ENCODE measurements at places on chromosomes 11 and 22. TPM values are rescaled to one million over a fixed set of nuclear protein-coding genes. Genes with fewer than 3 reads are reported as not detected.

The TRIM49 gene
- total RNA-seq: 0.09 TPM

The GGT1 gene
- total RNA-seq: 16.0 TPM

The PRSS23 gene
- 8.9 TPM for total RNA-seq

The ARFGAP2 gene
- 64.8 TPM for total RNA-seq

The AAMDC gene
- 22.2 TPM for total RNA-seq

The KDELR3 gene
- 2.3 TPM for total RNA-seq

The PDGFD gene
- total RNA-seq: 1.3 TPM

The CCDC81 gene
- total RNA-seq: 0.52 TPM

The PHF21B gene
- total RNA-seq: 0.52 TPM

DNA sequence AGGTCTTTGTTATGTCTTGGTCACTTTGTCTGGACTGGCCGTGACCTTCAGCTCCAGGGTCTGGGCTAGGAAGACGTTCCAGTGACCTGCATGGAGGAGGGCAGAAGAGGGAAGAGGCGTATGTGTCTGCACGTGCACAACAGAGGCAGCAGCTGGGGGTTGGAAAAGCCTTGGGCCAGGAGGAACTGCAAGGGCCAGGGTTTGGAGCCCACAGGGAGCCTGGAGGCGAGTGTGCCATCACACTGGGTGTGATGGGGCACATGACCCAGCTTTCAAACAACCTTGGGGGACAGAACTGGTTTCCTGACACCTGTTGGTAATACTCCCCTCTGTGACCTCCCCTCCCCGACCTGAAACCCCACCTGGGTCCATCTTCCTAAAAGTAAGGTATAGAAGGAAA, 34.7 kb downstream of the CHRDL2 start:
- no peaks in the 10 kb centered on the region for H3K4me1 ChIP-seq
- no peaks in the 10 kb centered on the region for H3K36me3 ChIP-seq

- no peak overlapping the region for H3K27ac ChIP-seq
- H3K36me3 ChIP-seq: no peaks in the 10 kb centered on the region
- no peak for DNase-seq
Measured at GRCh38 chr11:74307434-74307833, 4.0 kb downstream of the P4HA3 start.

- H3K4me1 ChIP-seq: no peaks in the 10 kb centered on the region
- DNase-seq: no peak
- H3K27ac ChIP-seq: no peak overlapping the region
- H3K4me3 ChIP-seq: no peak overlapping the region
Measured at GRCh38 chr11:45736424-45736823, 68.5 kb upstream of the SLC35C1 start.

- H3K27me3 ChIP-seq: no peaks in the 10 kb centered on the region
- no peak overlapping the region for H3K4me3 ChIP-seq
- H3K4me1 ChIP-seq: peaks cover 6% of the 10 kb centered on the region
- H3K27ac ChIP-seq: no peak overlapping the region
- no peak for DNase-seq
Measured at GRCh38 chr11:128596250-128596649, 8.9 kb upstream of the ETS1 start.

DNA sequence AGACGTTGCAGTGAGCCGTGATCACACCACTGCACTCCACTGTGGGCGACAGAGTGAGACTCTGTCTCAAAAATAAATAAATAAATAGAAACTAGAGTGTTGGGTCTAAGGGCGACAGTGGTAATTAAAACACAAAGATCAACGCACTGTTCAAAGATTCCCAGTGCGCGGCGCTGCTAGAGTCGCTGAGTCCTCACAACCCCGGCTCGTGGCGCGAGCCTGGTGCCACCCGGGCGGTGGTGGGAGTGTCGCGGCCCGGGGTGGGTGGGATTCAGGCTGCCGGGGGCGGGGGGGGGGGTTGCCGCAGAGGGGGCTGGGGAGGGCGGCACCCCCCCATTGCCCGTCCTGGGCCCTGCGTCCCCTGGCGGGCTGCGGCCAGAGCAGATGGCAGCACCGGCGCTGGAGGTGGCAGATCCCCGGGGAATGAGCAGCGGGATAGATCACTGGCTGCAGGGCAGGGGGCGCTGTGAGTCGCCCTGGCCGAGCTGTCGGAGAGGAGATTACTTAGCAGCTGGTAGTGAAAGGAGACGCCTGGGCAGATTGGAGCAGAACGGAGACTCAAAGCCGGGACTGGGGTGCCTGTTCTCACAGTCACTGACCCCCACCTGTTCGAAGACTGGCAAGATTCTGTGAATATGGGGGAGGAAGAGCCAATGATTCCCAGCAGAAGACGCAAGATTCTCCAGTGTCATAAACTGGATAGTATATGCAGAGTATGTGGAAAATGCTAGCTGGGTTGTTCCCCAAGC, 30.2 kb upstream of the APOBEC3A start:
- DNase-seq: no peak
- no peaks in the 10 kb centered on the region for H3K36me3 ChIP-seq
- no peaks in the 10 kb centered on the region for H3K4me1 ChIP-seq
- peak overlapping the region; percentile 25 for H3K4me3 ChIP-seq
- no peak overlapping the region for H3K27ac ChIP-seq

GRCh38 chr22:28139516-28139915, 220.5 kb upstream of the PITPNB start:
- H3K27me3 ChIP-seq: no peaks in the 10 kb centered on the region
- no peaks in the 10 kb centered on the region for H3K4me1 ChIP-seq
- no peaks in the 10 kb centered on the region for H3K36me3 ChIP-seq
- no peak overlapping the region for H3K4me3 ChIP-seq
- H3K27ac ChIP-seq: no peak overlapping the region

- no peak for DNase-seq
- peaks cover 13% of the 10 kb centered on the region for H3K36me3 ChIP-seq
- no peaks in the 10 kb centered on the region for H3K27me3 ChIP-seq
- no peak overlapping the region for H3K4me3 ChIP-seq
- H3K27ac ChIP-seq: no peak overlapping the region
Measured at GRCh38 chr22:37138849-37139561, 10.7 kb downstream of the IL2RB start.

DNA sequence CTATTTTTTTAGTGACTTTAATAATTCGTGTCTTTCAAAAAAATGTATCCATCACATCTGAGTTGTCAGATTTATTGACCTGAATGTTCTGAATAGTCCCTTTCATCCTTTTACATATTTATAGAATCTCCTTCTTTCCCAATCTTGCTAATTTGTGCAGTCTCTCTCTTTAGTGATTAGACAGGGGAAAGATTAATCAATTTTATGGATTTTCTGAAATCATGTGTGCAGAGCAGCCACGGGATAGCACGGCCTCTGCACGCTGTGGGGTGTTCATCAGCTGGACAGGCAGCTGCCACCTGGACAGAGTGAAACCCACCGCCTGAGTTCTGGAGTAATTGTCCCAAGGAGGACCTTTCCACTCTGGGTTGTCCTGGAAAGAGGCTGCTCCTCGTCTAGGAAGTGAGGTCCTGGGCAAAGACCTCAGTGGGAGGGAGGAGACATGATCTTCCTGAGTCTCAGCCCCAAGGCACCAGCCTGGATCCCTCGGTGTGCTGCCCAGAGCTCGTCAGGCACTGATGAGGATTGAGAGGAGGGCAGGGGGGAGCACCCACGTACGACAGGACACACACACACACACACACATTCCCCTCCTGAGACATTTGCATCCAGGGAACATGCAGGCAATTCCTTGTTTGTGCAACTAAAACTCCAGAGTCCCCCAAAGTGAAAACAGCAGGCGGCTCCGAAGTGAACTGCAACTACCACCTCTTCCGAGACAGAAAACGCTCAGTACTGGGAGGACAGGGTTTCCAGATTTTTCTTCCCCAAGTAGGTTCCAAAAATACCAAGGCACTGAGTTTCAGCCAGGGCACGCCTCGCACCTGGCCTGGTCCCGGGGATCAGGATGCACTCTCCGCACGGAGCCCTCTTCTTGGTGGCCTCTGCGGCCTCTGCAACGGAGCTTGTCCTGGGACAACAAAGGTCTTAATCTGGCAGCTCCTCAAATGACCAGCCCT, 22.5 kb upstream of the KRTAP5-6 start:
- H3K4me1 ChIP-seq: no peaks in the 10 kb centered on the region
- peaks cover 8% of the 10 kb centered on the region for H3K27me3 ChIP-seq
- no peak for DNase-seq
- H3K36me3 ChIP-seq: no peaks in the 10 kb centered on the region
- no peak overlapping the region for H3K4me3 ChIP-seq
- no peak overlapping the region for H3K27ac ChIP-seq

DNA sequence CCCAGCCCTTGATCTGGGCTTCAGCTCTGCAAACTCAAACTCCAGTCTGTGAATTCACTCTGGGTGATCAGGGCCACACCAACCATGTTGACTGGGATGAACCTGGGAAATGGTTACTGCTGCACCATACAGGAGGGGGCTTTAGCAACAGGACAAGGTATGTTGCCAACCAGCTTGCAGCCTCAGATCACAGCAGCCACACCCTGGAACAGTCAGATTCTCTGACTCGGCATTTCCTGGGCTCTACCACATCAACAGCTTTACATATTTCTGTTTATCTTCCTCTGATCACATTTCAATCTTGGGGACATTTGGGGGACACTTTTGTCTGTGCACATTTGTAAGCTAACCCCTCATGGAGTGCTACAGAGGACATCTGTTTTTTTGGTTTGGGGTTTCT, 267.0 kb upstream of the NCAM1 start:
- no peaks in the 10 kb centered on the region for H3K36me3 ChIP-seq
- no peak overlapping the region for H3K27ac ChIP-seq

DNA sequence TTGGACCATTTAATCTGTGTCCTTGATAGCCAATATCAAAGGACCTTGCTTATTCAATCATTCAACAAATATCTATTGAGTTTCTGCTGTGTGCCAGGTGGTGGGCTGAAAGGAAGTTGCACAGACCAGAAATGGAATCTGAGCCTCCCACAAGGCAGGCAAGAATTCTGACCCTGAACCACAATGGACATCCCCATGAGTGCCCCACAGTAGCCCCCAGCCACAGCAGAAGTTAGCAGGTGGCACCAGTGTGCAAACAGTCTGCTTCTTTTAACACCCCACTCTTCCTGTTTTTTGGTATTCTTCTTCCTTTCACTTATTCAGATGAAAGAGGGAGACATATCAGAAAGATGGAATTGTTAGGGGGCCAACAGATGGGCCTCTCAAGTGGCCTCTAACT, 12.2 kb upstream of the SERPING1 start:
- no peak for DNase-seq
- no peak overlapping the region for H3K4me3 ChIP-seq
- H3K36me3 ChIP-seq: no peaks in the 10 kb centered on the region
- no peak overlapping the region for H3K27ac ChIP-seq

GRCh38 chr11:70289582-70289981, 19.1 kb downstream of the PPFIA1 start:
- no peak overlapping the region for H3K27ac ChIP-seq
- no peaks in the 10 kb centered on the region for H3K27me3 ChIP-seq
- no peak for DNase-seq
- H3K4me1 ChIP-seq: no peaks in the 10 kb centered on the region
- peaks cover 27% of the 10 kb centered on the region for H3K36me3 ChIP-seq

GRCh38 chr22:40026641-40027040, 31.9 kb downstream of the FAM83F start:
- H3K27ac ChIP-seq: no peak overlapping the region
- H3K27me3 ChIP-seq: no peaks in the 10 kb centered on the region
- DNase-seq: no peak
- H3K4me3 ChIP-seq: no peak overlapping the region

DNA sequence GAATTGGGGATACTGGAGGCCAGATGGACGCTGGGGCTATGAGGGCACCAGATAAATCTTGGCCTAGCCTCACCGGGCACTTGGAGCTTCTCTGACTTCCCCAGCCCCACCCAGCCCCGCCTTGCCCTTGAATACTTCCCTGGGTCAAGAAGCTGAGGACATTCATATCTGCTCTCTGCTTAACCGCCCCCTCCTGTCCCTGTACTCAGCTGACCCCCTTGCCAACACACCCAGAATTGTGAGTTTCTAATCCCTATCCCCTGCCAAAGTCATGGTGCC, 22.0 kb downstream of the FADS3 start:
- H3K4me1 ChIP-seq: no peaks in the 10 kb centered on the region
- no peak overlapping the region for H3K4me3 ChIP-seq
- H3K36me3 ChIP-seq: peaks cover 16% of the 10 kb centered on the region
- no peak for DNase-seq
- peaks cover 13% of the 10 kb centered on the region for H3K27me3 ChIP-seq
- no peak overlapping the region for H3K27ac ChIP-seq

DNA sequence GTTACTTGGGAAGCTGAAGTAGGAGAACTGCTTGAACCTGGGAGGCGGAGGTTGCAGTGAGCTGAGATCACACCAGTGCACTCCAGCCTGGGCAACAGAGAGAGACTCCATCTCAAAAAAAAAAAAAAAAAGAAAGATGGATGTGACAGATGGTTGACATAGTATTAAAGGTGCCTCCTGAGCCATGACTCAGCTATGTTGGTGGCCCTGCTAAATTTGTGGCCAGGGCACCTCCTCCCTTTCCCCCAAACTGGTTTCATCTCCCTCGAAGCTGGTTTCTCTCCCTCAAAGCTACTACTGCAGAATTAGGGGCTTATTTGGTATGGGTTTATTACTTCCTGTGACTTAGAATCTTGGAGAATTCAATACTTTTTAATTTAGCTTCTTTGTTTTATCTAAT, 31.5 kb downstream of the SDHD start:
- H3K4me3 ChIP-seq: no peak overlapping the region
- no peaks in the 10 kb centered on the region for H3K27me3 ChIP-seq
- peaks cover 5% of the 10 kb centered on the region for H3K36me3 ChIP-seq
- H3K4me1 ChIP-seq: peaks cover 3% of the 10 kb centered on the region

DNA sequence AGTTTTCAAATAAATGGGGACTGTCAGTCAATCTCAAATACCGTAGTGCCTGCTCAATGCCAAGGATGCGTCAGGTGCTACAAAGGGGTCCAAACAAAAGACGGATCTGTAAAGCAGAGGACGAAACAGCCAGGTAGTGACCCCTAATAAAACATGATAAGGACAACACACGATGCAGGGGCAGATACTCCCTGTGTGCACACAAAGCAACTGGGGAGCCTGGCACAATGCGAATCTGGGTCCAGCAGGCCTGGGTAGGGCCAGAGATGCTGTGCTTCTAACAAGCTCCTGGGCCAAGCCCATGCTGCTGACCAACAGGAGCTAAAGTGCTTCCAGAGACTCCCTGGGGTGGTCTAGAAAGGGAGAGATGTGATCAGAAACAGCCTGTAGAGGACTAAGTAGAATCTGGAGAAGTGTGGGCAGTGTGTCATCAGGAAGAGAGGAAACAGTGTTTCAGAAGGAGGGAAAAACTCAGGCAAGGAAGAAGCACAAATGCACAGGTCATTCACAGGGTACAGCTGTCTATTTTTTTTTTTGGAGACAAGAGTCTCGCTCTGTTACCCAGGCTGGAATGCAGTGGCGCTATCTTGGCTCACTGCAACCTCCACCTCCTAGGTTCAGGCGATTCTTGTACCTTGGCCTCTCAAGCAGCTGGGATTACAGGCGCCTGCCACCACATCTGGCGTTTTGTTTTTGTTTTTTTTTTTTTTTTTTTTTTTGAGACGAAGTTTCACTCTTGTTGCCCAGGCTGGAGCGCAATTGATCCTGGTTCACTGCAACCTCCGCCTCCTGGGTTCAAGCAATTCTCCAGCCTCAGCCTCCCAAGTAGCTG, 74.5 kb downstream of the MICAL3 start:
- DNase-seq: no peak
- no peak overlapping the region for H3K4me3 ChIP-seq
- no peaks in the 10 kb centered on the region for H3K36me3 ChIP-seq
